ENCODE measurements at places on chromosomes 12 and 14.

- peak; percentile 88 for DNase-seq
These were observed 77.8 kb downstream of the VCPKMT start for GRCh38 chr14:50038398-50039119.

GRCh38 chr14:21802441-21802840 lies 128.8 kb upstream of the OR4E1 start:
- DNase-seq, result no peak

DNA sequence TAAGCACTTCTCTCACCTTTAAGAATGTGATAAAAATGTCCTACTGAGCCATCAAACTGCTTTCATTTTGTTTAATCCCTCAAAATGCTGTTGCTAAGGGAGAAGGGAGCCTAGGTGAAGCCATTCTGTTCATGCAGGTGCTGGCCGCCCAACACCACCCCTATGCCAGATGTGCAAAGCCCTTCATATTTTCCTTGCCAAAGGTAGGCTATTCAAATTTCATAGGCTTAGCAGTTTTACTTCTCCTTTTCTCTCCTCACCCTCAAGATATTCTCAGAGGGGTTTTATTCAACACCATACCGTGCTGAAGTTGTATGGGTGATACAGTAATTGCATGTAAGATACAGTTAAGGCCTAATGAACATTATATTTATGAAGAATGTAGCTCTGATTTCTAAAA lies 461.7 kb downstream of the GXYLT1 start:
- DNase-seq, result no peak

GRCh38 chr12:98544751-98545150 lies 29.4 kb downstream of the TMPO start:
- DNase-seq, result no peak

DNA sequence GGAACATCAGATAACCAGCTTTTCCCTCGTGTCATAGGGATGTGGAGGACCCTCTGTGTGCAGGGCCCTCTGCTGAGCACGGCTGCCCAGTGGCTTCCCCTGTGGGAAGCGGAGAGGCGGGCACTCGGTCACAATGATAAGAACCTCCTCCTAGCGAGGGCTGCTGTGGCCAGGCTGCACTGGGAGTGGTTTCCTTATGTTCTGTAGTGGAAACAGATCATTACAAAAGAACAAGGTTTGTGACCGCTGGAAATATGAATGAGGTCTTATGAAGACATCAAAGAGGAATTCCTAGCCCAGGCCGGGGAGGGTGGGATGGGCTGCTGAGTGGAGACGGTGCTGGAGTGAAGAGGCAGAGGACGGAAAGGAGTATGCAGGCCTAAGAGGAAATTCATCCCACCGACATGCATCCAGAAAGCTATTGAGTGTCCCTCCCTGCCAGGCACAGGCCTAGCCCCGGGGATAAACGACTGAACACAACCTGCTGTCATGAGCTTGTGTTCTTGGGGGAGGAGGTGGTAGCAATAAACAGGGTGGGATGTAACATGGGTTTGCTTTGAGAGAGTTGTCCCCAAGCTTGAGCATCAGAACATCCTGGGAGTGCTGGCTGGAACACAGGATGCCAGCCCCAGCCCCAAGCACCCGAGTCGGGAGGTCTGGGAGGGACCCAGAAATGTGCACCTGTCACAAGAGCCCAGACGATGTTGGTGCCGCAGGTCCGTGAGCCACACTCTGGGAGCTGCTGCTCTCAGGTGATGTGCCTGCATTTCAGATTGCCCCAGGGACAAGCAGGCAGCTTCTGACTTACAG lies 37.5 kb downstream of the FZD10 start:
- DNase-seq, result no peak

DNA sequence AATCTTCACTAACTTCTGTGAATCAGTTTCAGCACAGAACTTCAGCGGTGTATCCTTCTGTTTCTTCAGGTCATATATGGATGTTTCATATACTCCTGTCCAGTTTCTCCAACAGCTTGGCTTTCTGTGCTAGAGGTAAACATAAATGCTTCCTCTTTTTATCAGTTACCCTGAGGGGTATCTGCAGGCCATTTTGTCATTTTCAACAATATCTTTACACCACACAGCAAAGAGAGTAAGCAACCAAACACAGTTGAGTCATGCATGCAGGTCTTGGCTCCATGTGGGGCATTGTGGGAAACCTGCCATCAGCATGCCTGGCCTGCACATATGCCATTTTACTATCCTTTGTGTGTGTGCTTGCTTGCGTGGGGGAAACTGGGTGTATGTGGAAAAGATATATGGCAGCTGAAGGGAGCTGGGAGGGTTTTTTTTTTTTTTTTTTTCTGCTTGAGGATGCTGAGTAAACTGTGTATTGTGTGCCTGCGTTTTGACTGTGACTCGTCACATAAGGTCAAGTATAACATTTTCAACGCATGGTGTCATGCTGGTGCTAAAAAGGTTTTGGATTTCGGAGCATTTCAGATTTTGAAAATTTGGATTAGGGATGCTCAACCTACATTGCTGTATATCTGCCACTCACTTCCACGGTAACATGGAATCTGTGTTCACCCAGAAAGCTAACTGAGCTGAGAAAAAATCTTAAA lies 56.1 kb upstream of the YARS2 start:
- DNase-seq, result no peak

GRCh38 chr14:104282332-104283196 lies 144.2 kb downstream of the KIF26A start:
- DNase-seq, result no peak

DNA sequence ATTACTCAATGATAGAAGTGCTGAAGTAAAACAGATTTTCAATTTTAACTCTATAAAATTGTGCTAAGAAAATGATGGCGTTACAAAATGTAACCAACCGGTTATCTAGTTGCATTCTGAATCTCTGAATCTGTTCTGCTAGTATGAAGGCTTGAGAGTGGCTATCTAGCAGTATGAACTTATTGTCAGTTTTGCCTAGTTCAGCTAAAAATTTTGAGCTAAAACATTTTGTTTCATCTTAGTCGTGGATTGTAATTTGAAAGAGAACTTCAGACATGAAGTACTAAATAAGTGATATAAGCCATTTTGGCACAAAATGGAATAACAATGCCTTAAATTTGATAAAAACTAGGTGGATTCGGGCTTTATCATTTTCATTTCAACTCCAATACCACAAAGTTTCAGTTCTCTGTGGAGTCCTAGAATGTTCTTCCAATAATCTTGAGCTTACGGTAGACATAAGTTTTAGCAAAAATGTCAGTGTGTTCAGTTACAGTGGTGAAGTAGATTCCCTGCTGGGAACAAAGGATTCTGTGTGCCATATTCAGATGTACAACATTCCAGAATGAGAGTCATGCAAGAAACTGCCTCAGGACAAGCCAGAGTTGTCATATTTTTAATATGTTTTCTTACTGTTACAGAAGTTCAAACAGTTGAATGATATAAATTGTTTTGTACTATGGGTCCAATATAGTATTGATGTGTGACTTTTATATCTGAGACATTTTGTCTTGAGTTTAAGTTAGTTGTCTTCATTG lies 28.1 kb downstream of the ATP6V1D start:
- DNase-seq, result no peak

DNA sequence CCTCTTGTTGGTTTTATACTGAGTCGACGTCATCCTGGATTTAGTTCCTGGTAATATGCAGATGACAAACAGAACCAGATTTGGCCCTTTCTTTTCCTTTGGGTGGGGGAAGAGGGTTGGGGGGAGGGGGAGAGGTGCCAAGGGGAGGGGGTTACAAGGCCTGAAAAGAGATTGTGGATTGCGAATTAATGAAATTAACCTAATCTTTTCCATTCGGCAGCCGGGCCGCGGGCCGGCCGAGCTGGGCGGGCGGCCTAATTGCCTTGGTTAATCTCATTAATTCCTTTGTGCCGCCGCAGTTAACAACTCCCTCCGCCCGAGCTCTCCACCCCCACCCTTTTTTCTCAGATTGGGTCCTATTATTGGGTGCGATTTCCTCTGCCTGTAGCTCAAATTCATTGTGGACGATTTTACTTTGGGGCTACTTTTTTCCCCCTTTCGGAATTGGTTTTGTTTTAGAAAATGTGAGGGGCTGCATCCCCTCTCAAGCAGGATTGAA lies 387 bp upstream of the GSC start:
- DNase-seq, result no peak

- peak; percentile 42 for DNase-seq
These were observed 34.2 kb downstream of the TRAF3 start for GRCh38 chr14:102811254-102811963.
